CD4-positive, alpha-beta T cell treated with Interleukin-1 beta for 1 hour (primary cell): ENCODE measurements at places on chromosomes 7 and 10.
A peak's percentile ranks its signal among the peaks of the same experiment; 100 is the strongest.

DNA sequence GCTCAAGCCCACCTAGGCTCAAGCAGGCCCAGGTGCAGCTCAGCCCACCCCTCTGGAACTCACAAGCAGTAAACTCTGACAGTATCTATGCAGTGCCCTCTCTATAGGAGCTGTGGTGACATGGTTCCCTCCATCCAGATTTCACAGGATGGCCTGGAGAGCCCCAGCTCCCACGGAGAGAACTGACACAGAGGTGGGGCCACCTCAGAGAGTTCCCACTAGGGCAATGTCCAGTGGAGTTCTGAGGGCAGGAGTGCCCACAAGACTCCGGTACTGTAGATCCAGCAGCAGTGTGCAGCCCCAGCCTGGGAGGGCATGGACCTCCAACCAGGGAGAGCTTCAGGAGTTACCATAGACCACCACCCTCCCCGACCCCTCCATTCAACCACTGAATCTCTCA is 37.3 kb upstream of the CNPY1 start:
- DNase-seq, result no peak

DNA sequence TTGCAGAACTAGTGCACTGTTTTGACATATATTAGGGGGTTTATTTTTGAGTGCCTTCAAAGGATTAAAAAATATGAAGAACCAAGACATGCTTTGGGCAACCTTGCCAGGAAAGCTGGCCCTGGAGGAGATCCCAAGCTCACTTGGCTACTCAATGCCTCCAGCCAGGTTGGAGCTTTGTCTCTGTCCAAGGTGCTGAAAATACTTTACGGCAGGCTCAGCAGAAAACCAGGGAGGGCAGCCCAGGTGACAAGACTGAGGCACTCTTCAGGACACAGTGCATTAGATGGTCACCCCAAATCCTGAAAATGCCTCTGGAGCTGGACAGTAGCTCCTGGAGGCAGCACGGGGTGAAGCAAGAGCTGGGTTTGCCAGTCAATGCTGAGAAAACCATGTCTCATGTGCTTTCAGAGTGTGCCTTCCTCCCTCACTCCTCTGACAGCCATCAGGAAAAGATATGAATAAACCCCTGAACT is 5.8 kb upstream of the KCNH2 start:
- peak; percentile 51 for DNase-seq

DNA sequence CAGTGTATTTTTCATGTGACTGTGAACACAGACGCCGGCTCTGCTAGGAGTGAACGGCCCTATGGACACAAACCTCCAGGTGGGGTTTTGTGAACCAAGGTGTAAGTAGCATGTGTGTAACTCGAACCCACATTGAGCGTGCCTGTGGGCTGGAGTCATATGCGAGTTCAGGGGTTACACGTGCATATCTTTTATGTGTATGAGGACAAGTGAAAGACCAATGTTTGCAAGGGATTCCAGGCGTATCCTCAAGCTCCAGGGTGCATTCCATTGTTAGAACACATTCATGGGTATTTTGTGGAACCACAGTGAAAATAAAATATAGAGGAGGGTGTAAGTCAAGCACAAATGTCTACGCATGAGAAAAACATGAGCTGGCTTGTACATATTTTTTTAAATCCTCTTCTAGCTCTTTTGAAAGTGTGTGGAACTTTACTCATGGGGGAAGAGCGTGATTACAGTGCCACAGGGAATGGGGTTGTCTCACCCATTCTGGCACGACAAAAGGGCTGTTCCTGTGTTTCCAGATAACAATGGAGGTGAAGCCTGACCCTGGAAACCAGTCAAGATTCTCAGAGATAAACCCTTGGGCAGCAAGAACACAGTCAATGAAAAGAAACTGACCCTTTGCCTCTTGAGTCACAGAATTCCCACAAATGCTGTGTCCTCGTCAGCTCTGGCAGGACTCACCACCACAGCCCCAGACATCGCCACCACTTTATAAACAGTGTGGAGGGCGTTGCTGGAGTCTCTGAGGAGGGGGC is 37.0 kb upstream of the GOT1 start:
- DNase-seq, result no peak

- no peak for DNase-seq
Measured at GRCh38 chr10:230758-231157, 95.5 kb downstream of the ZMYND11 start.

DNA sequence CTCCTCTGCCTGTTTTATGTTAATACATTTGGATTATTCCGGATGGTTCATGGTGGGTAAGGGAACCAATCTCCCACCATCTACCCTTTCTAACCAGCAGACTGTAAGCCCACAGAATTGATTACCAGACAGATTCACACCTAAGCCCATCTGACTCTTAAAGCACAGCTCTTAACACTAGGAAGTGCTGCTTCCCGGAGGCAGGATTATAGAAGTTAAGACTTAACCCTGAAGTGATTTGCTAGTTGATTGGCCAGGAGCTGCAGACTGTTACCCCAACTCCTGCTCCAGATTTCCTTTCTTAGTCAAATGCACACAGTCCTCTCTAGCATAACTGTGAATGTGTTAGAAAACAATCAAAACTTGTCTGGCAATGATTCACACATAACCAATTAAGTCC is 221.7 kb downstream of the CDK14 start:
- no peak for DNase-seq

DNA sequence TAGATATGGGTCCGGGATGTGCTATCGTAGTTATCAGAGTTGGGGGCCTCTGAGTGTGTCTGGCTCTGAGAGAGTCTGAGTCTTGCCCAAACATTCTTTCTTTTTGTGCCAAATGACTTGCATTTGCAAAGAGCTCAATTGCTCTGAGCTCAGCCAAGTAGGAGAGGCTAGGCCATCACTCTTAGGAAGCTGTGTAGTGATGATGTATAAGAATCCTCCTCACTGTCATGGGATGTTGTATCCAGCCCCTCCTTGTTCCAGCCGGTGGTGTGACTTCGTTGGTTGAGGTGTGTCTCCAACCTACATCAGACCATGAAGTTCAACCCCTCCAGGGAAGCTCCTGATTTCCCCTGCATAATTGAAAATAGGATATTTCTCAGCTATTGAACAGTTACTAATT is 97.5 kb upstream of the NPS start:
- no peak for DNase-seq

GRCh38 chr7:101386558-101387231 is 24.0 kb downstream of the COL26A1 start:
- no peak for DNase-seq

DNA sequence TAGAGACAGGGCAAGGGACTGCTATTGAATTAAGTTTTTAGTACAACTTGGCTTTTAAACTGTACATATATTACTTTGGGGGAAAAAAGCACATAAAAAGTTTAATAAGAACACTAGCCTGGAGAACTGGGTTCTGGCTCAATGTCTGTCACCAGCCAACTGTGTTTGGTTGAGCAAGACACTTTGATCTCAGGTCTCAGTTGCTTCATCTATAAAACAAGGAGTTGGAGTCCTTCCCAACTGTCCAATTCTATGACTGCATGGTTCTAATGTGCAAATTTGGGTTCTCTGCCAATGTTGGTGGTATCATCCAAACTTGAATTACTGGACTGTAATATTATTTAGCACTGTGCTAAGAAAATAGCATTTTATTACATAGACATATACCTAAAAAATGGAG is 50.3 kb downstream of the ATXN7L1 start:
- DNase-seq, result no peak

GRCh38 chr7:40463446-40463845 is 328.6 kb downstream of the SUGCT start:
- DNase-seq, result no peak
